ENCODE measurements at places on chromosomes 11 and 22.

- DNase-seq = no peak
These were observed 1.1 kb upstream of the FADS2 start for GRCh38 chr11:61826930-61827570.

- no peak for DNase-seq
These were observed 4.7 kb upstream of the SUSD2 start for GRCh38 chr22:24176630-24177029.

GRCh38 chr22:30804626-30805025 lies 110.0 kb downstream of the OSBP2 start:
- DNase-seq = no peak

- no peak for DNase-seq
These were observed 88.8 kb downstream of the AMBRA1 start for GRCh38 chr11:46504817-46505613.

DNA sequence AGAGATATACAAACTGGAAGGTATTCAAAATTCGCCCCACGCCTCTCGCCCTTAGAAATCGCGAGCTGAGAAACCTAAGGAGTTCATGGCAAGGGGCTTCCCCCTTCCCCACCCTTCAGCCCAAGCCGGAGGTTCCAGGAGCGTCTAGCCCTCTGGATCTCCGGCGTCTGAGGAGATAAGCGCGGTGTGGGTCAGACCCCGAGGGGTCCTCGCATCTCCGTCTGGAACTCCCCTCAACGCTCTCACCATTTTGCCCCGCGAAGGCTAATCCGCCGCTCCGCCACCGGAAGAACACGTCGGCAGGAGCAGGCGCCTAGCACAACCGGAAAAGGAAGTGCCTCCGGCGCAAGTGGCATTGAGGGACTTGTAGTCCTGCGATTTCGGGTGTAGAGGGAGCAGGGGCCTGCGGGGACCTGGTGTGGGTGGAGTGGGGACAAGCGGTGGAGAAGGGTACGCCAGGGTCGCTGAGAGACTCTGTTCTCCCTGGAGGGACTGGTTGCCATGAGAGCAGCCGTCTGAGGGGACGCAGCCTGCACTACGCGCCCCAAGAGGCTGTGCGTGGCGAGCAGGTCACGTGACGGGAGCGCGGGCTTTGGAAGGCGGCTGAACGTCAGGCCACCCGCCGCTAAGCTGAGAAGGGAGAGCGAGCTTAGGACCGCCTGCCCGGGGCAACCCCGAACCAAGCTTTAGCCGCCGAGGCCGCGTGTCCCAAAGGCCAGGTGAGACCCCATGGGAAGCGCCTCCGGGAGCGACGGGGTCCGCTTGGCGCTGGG lies at the start of the genes FEN1 and TMEM258:
Gene FEN1 (plus strand): TSS at position 602 of the 773 bp plus-strand sequence. CDS start 2,451 bp downstream, outside the sequence.
Gene TMEM258 (minus strand): TSS at position 290 of the 773 bp plus-strand sequence. CDS start 41 bp downstream, at position 249.
- peak; percentile 92 for DNase-seq

DNA sequence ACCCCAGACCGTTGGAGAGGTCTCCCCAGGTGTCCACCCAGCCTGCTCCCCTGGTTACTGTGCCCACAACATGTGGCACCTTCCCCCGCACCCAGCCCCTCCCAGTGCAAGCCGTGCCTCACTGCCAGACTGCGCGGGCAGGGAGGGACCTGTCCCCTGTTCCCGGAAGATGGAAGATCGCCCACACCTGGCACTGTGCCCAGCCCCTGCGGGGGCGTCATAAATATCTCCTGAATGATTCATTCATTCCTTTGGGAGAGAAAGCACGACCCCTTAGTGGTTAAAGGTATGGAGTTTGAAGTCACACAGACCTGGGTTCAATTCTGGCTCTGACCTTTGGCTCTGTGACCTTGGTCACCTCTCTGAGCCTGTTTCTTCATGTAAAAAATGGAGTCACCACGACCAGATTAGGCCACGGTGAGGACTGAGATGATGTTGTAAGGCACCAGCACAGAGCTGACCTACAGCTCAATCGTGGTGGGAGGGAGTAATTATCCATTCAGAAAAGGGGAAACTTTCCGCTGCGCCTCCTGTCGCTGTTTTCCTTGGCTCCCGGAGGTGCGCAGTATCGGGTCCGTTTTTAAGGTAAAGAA lies 497 bp upstream of the SYT12 start:
- peak; percentile 85 for DNase-seq

Measured in HTR-8/SVneo (cell line).